ENCODE measurements at places on chromosomes 7 and 10.

GRCh38 chr7:26592011-26592410 lies 272.4 kb downstream of the SKAP2 start:
- no peak for DNase-seq

- DNase-seq = no peak
These were observed 39.0 kb downstream of the TAC1 start for GRCh38 chr7:97770850-97771249.

GRCh38 chr7:101882595-101883564 lies 65.5 kb downstream of the CUX1 start:
- no peak for DNase-seq

DNA sequence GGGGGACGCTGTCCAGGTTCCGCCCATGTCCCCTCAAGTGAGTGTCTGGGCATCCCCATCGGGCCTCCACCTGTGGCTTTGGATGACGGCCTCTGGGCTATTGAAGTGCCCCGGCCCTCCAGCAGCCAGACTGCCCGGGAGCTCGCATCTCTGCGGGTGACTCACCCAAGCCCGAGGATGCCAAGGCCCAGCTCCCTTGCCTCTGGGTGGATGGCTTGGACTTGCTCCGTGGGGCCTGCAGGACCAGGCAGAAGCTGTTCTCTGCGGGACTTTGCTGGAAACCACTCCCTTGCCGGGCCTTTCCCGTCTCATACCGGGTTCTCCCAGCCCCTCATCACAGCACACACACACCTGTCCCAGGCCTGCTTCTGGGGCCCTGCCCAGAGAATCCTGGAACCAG lies 22.4 kb downstream of the DPYSL4 start:
- no peak for DNase-seq

GRCh38 chr7:114415064-114415989 lies 712 bp downstream of the FOXP2 start:
- no peak for DNase-seq

- no peak for DNase-seq
These were observed 4.8 kb upstream of the DNAAF5 start for GRCh38 chr7:721619-722248.

DNA sequence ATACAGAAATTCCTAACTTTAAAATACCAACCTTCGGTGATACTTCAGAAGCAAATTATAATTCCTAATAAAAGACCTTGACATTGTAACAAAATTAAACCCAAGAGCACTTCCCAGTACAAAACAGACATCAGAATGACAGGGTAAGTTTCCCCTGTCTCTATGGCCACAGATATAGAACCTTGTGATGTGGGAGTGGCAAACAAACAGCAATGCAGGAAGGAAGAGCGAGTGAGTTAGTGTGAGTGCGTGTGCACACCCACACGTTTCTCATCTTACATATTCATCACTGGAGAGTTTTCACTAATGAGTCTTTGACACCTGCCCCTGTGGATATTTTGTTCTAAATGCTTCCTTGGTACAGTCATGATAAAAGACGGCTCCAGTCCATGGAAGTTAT lies 72.2 kb downstream of the VWC2 start:
- DNase-seq = no peak

DNA sequence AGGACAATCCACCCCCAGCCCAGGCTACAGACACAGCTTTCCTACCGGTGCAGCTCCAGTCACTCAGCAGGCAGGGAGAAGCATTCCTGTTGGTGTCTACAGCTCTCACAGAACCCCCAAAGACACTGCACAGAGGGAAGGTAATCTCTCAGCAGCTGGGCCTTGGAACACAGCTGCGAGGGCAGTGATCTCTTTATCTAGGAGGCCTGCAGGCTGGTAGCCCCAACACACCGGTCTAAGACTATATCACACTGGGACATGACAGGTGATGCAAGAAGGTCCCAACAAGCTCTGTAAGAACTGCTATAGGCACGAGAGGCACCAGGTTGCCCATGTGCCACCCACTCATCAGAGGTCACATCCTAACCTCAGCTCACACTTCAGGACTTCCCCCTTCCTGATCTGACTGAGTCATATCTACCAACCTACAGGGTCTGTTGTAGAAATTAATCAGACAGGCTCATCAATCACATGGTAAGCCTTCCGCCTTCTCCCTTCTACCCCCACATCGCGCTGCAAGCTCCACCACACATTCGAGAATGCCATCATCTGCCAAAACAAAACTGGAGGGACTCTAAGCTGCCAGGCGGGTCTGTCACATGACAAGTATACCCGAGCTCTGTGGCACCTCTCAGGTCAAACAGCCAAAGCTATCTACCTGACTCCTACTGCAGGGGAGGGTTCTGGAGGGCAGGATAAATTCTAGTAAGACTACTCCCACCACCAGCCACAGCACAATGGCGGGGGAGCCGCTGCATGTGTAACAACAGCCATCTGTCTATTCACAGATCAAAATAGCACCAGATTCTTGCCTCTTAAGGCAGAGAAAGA lies 26.1 kb downstream of the FAM53B start:
- peak; percentile 54 for DNase-seq

GRCh38 chr10:130762491-130762890 lies 549.0 kb downstream of the TCERG1L start:
- DNase-seq = no peak

DNA sequence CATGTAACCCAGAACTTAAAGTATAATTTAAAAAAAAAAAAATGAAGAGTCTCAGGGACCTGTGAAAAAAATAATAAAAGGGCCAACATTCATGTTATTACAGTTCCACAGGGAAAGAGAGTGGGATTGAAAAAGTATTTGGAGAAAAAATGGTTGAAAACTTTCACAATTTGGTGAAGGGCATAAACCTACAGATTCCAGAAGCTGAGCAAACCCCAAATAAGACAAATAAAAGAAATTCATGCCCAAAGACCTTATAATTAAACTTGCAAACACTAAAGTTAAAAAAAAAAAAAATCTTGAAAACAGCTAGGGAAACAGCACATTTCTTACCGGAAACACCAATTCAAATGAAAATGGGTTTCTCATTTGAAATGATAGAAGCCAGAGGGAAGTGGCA lies 19.9 kb downstream of the VPS41 start:
- DNase-seq = no peak

GRCh38 chr7:87322912-87323311 lies 22.6 kb upstream of the CROT start:
- DNase-seq = no peak

DNA sequence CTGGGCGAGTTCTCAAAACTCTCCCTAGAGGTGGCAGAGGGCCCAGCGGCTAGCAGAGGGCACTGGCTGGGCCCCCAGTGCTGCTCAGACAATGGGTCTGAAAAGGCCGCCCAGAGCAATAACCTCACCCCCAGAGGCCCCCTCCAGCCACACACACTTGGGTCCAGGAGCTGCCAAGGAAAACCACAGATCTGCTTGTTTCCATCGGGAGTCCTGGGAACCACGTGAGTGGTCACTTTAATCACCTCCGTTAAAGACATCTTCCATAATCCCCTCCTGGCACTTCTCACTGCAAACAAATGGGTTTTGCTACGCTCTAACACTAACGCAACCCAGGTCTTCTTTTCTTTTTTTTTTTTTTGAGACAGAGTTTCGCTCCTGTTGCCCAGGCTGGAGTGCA lies 30.0 kb downstream of the NUDT1 start:
- DNase-seq = no peak

GRCh38 chr10:35743851-35744250 lies 101.8 kb upstream of the FZD8 start:
- no peak for DNase-seq

- no peak for DNase-seq
These were observed 61.2 kb downstream of the LRGUK start for GRCh38 chr7:134188311-134188710.

- no peak for DNase-seq
These were observed 52.9 kb downstream of the ZNF467 start for GRCh38 chr7:149720372-149721083.

- no peak for DNase-seq
These were observed 105.0 kb upstream of the PPP2R2D start for GRCh38 chr10:131795761-131796160.

DNA sequence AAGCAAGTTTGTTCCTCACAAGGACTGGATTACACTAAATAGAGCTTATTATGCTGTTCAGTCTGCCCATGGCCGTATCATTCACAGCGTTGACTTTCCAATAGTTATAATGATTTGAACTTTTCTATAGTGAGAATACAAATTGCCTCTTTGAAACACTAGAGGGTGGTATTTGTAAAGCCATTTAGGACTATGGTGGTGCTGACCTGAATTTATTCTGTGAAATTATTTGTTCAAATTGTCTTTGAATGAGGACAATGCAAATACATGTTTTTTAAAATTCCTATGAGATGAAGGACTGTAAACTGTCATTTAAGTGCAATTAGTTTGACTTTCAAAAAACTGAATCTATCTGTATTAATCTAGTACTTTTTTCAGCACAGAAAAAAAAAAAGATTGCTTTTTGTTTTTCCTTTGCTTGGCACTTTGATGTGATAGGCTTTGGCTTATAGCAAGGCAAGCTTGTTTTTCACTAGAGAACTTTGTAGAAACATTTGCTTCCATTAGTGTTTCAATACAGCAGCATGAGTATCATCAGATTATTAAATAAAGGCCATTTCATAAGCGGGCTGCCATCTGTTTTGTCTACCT lies 122.7 kb upstream of the TMEM229A start:
- no peak for DNase-seq

GRCh38 chr10:49144058-49144720 lies 10.4 kb upstream of the FAM170B start:
- no peak for DNase-seq

- DNase-seq = no peak
These were observed 351.8 kb downstream of the INHBA start for GRCh38 chr7:41351091-41351490.

GRCh38 chr10:78541481-78542140 lies 507.9 kb downstream of the RPS24 start:
- DNase-seq = no peak

GRCh38 chr10:15223174-15223573 lies 54.7 kb upstream of the NMT2 start:
- DNase-seq = no peak

- no peak for DNase-seq
These were observed 67.1 kb downstream of the SHH start for GRCh38 chr7:155744971-155745683.

- no peak for DNase-seq
These were observed 239.8 kb upstream of the IGFBP3 start for GRCh38 chr7:46160861-46161260.

DNA sequence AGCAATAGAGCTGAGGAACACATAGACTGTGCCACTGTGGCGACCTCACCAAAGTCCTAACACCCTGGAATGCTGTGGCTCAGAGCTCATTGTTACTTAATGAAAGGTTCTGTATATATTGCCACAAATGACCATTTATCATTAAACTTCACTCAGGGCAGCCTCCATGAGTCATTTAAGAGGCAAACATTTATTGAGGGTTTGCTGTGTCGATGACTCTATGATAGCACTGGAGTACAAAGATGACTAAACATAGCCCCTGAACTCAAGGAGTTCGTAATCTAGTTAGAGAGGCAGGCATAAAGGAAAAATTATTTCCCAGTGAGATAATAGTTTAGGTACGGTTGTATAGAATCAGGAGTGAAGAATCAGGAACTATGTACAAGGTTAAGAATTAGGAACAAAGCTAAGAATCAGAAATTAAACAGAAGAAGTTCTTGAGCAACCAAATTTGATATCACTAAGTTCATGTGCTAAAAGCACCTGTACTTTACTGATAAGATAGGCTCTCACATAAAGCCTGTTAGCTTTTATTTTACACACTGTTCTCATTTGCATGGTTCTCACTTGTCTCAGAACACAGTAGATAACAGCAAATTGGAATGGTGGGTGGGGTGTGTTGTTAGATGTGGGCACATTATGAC lies 7.9 kb downstream of the ENTPD7 start:
- DNase-seq = no peak

DNA sequence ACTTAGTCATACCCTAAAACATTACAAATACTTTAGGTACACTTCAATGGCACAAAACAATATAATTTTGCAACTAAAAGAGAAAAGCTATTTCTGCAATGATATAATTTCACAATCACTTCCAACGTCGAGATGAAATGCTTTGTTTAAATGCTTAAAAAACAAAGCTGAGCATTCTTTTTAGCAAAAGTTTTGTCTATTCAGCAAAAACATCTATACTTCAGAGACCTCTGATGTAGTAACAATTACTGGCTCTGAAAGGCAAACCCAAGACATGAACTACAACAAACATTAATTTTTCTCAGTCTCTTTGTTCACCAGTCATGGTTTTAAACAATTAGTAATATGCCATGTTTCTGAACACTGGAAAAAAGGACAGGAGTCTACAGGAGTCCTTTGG lies 16.4 kb downstream of the OAT start:
- no peak for DNase-seq

- peak; percentile 14 for DNase-seq
These were observed 14.8 kb upstream of the WAPL start for GRCh38 chr10:86536294-86536861.

- DNase-seq = no peak
These were observed 46.1 kb downstream of the PTPRN2 start for GRCh38 chr7:158541346-158542010.

DNA sequence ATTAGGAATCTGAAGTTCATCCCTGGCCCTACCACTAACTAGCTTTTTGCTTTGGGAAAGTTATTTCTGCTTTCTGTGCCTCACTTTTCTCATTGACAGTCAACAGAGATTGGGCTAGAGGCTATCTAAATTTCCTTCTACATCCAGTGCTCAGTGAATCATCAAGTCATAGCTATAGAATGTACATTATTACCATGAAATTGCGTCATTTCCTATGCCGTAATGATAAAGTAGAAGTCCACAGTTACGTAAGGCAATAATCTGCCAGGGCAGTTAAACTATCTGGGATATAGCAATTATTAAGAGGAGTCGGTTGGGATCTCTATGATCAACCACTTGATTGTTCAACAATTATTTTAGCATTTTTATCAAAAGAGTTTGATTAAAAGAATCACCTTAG lies 64.4 kb downstream of the ITGB8 start:
- no peak for DNase-seq

DNA sequence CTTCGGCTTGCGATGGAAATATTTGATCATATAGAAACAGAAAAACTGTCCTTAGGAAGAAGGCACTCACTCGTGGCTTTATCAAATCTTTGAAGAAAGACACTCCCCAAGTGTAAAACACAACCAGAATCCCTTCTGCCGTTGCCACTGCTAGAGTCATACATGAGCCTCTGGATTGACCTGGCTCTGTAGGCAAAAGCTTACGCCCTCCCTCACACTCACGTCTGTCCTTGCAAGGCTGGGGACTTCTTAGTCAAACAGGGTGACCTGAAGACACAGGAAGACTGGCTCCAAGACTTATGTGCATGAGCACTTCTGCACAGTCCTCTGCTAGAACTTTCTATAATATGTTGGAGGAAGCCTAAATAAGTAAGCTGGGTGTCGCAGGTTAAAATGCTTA lies 135.4 kb upstream of the MDFIC start:
- DNase-seq = no peak

GRCh38 chr7:112550468-112551060 lies 69.8 kb downstream of the LSMEM1 start:
- DNase-seq = no peak

DNA sequence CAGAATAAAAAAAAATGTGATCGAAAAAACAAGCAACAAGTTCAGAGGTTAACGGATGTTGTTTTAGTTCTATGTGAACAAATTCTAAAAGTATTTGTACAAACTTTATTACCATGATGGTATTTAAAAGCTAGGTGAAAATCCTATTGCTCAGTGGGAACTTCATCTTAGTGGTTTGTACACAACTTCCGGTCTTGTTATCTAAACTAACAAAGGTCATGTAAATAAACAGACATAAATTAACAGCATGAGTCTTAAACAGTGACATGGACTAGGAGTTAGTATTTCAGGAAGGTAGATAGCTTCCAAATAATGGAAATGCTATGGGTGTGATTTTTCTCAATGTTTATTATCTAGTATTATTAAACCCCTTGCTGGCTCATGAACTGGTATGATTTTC lies 83.8 kb downstream of the SPAG6 start:
- no peak for DNase-seq
